ENCODE measurements at places on chromosomes 11 and 22. TPM values are rescaled to one million over a fixed set of nuclear protein-coding genes. Genes with fewer than 3 reads are reported as not detected.
A peak's percentile ranks its signal among the peaks of the same experiment; 100 is the strongest.

- peak overlapping the region; percentile 61 for H3K4me3 ChIP-seq
- peaks cover 6% of the 10 kb centered on the region for H3K36me3 ChIP-seq
- H3K4me1 ChIP-seq, result peaks cover 51% of the 10 kb centered on the region
Measured at GRCh38 chr11:119316016-119316728, 758 bp downstream of the MCAM start.

GRCh38 chr11:3712274-3712673, 41.1 kb upstream of the CHRNA10 start:
- DNase-seq, result no peak
- H3K36me3 ChIP-seq, result peaks cover 36% of the 10 kb centered on the region
- H3K4me1 ChIP-seq, result no peaks in the 10 kb centered on the region
- no peak overlapping the region for H3K4me3 ChIP-seq
- no peak overlapping the region for H3K27ac ChIP-seq
- H3K27me3 ChIP-seq, result no peaks in the 10 kb centered on the region

GRCh38 chr22:42769574-42770447, 49.1 kb upstream of the A4GALT start:
- peak overlapping the region; percentile 1 for H3K4me3 ChIP-seq
- no peaks in the 10 kb centered on the region for H3K36me3 ChIP-seq
- H3K27ac ChIP-seq, result no peak overlapping the region
- H3K27me3 ChIP-seq, result no peaks in the 10 kb centered on the region

- no peaks in the 10 kb centered on the region for H3K27me3 ChIP-seq
- H3K4me3 ChIP-seq, result no peak overlapping the region
- no peak for DNase-seq
- H3K36me3 ChIP-seq, result no peaks in the 10 kb centered on the region
- no peaks in the 10 kb centered on the region for H3K4me1 ChIP-seq
Measured at GRCh38 chr11:104064034-104064630, 27.7 kb downstream of the DDI1 start.

RTCB gene
- total RNA-seq, result 93.1 TPM

OR4A5 gene
- total RNA-seq, result not detected

DNA sequence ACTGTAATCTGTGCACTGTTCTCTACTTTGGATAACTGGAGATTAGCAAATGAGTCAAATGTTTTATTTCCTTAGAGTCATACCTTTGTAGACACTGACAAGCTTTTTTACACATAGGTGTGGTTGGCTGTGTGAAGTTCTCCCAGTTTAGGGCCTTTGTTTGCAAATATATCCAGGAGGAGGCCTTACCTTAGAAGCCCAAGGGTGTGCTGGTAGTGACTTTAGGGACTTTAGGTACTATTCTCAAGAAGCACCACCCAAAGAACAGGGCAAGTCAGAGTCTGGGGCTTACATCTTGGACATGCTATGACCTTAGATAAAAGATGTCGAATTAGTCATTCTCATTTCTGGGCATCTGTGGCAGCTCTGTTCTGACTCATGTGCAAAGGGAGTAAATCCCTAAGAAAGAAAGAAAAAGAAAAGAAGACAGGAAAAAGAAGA, 4.8 kb upstream of the FAR1 start:
- no peaks in the 10 kb centered on the region for H3K27me3 ChIP-seq
- peak; percentile 36 for DNase-seq

DNA sequence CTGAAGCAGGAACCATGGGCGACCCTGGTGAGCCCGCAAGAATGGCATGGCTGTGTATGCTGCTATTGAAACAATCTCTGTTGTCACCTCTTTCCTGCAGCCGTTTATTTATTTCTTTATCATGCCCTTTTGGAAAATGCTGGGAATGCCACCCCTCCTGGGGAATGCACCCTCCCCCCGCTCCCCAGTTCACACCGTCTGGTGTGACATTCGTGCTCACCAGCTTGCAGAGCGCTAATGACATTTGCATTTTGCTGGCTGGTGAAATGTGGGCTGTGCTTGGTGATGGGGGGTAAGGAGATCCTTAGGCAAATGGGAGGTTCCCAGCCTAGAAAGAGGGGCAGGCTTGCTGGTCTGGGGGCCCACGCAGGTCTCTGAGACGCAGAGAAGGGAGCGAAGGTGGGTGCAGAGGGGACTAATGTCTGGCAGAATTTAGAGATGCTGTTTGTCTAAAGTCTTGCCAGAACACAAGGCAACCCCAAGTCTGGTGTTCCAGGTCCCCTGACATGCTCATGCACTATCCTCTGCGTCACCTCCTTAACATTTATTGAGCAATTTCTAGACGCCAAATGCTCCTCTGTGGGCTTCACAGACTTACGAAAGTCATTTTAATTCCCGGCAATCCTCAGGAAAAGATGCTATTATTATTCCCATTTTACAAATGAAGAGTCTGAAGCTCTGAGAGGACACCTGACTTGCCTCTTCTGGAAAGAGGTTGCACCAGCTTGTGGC, 91.7 kb downstream of the TP53I11 start:
- no peak overlapping the region for H3K4me3 ChIP-seq
- H3K4me1 ChIP-seq, result peaks cover 24% of the 10 kb centered on the region
- no peak overlapping the region for H3K27ac ChIP-seq
- no peaks in the 10 kb centered on the region for H3K36me3 ChIP-seq
- DNase-seq, result no peak

- H3K27ac ChIP-seq, result no peak overlapping the region
- no peak overlapping the region for H3K4me3 ChIP-seq
- H3K36me3 ChIP-seq, result no peaks in the 10 kb centered on the region
- H3K4me1 ChIP-seq, result no peaks in the 10 kb centered on the region
- no peak for DNase-seq
Measured at GRCh38 chr22:22754961-22755777, 110.8 kb downstream of the GGTLC2 start.

DNA sequence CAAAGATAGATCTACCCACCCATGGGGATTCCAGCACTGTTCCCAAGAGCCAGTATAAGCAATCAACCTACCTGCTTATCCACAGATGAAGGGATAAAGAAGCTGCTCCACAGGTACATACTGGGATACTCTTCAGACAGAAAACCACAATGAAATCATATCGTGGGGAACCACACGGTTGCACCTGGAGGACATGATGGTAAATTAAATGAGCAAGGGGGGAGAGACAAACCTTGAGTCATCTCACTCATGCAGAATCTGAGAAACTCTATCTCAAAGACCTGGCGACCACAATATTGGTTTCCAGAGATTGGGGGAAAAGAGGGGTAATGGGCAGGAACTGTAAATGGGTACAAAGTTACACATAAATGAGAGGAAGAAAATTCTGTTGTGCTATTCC, 14.5 kb downstream of the RGL4 start:
- H3K4me1 ChIP-seq, result peaks cover 13% of the 10 kb centered on the region
- peaks cover 47% of the 10 kb centered on the region for H3K36me3 ChIP-seq
- no peaks in the 10 kb centered on the region for H3K27me3 ChIP-seq
- no peak overlapping the region for H3K27ac ChIP-seq
- DNase-seq, result no peak

GRCh38 chr11:1839924-1840779, 1.4 kb downstream of the TNNI2 start:
- peaks cover 3% of the 10 kb centered on the region for H3K4me1 ChIP-seq
- no peak overlapping the region for H3K27ac ChIP-seq
- DNase-seq, result no peak
- H3K27me3 ChIP-seq, result peaks cover 1% of the 10 kb centered on the region

DNA sequence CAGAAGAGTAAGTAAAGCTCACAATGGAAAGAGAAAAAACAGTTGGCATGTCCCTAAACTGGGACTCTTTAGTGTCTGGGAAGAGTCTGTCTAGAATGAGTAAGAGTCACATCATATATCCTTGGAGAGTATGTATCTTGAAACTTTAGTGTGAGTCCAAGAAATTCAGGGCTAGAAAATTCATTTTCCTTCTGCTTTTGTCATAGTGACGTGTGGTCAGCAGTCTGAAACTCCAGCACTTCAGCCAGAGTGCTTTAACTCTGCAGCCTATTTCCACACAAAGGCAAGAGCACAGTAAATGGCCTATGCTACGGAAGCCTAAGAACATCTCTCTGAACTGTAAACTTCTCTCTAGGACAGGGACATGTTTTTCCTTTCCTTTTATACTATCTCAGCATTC, 174.1 kb downstream of the FAM181B start:
- no peak overlapping the region for H3K27ac ChIP-seq
- H3K36me3 ChIP-seq, result no peaks in the 10 kb centered on the region
- H3K27me3 ChIP-seq, result no peaks in the 10 kb centered on the region
